Naive thymus-derived CD8-positive, alpha-beta T cell (primary cell): ENCODE measurements at places on chromosomes 12 and 14.
A peak's percentile ranks its signal among the peaks of the same experiment; 100 is the strongest.

GRCh38 chr14:23615856-23616255 lies 20.3 kb upstream of the DHRS2 start:
- no peak for DNase-seq
- H3K4me1 ChIP-seq = peaks cover 16% of the 10 kb centered on the region
- no peaks in the 10 kb centered on the region for H3K27me3 ChIP-seq
- no peak overlapping the region for H3K27ac ChIP-seq
- H3K36me3 ChIP-seq = no peaks in the 10 kb centered on the region

GRCh38 chr14:81829447-81829846 lies 295.8 kb upstream of the SEL1L start:
- H3K4me3 ChIP-seq = no peak overlapping the region
- H3K4me1 ChIP-seq = no peaks in the 10 kb centered on the region
- no peak overlapping the region for H3K27ac ChIP-seq
- no peaks in the 10 kb centered on the region for H3K36me3 ChIP-seq
- DNase-seq = peak; percentile 5

- H3K27me3 ChIP-seq = peaks cover 22% of the 10 kb centered on the region
- H3K4me1 ChIP-seq = peaks cover 6% of the 10 kb centered on the region
- H3K36me3 ChIP-seq = no peaks in the 10 kb centered on the region
- no peak for DNase-seq
- no peak overlapping the region for H3K4me3 ChIP-seq
- no peak overlapping the region for H3K27ac ChIP-seq
Observed at GRCh38 chr12:29561664-29562071, 64.2 kb upstream of the OVCH1 start.

DNA sequence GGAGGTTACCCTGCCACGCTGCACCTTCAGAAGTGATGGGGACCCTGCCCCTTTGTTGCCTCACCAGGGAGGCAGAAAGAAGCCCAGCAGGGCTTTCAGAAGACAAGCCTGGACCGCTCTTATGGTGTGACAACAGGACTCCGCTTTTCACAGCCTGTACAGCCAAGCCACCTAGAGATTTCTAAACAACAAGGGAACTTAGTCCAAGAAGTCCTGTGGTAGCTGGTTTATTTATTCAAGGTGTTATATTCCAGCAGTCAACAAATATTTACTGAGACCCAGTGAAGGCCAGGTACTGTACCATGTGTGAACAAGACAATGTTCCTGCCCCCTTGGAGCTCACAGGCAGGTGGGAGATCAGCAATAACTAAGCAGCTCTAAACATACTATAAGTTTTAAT lies 4.0 kb upstream of the TMEM229B start:
- H3K27ac ChIP-seq = no peak overlapping the region
- H3K4me3 ChIP-seq = no peak overlapping the region
- no peaks in the 10 kb centered on the region for H3K36me3 ChIP-seq
- H3K4me1 ChIP-seq = peaks cover 15% of the 10 kb centered on the region
- DNase-seq = no peak
- H3K27me3 ChIP-seq = no peaks in the 10 kb centered on the region

DNA sequence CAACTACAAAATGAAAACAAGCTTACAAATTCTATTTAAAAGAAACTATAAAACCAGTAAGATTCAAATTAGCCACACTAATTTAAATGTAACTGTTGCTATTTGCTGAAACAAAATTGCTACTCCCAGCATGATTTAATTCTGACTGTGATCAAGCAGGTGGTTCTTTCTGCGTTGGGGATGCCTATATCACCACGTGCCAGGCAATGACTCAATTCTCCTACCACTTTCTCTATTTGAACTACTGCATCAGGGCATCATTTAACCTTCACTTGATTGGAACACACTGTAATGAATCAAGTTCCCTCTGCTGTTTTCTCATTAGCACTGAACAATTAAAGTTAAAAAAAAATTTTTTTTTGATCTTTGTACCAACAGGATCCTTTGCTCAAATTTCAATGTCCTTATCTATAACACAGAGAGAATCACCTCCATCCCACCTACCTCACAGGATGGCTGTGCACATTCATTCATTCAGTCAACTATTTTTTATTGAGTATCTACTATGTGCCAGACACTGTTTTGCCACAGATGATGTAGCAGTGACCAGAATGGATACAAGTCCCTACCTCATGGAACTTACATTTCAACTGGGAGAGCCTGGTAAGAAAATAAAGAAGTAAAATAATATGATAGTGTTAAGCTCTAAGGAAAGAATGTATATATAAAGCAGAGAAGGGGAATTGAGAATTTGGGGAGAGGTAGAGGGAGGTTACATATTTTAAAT lies 8.0 kb upstream of the ACTN1 start:
- DNase-seq = no peak
- H3K27me3 ChIP-seq = no peaks in the 10 kb centered on the region
- peak overlapping the region; percentile 70 for H3K27ac ChIP-seq
- H3K4me1 ChIP-seq = peaks cover 15% of the 10 kb centered on the region
- no peaks in the 10 kb centered on the region for H3K36me3 ChIP-seq
- H3K4me3 ChIP-seq = no peak overlapping the region

DNA sequence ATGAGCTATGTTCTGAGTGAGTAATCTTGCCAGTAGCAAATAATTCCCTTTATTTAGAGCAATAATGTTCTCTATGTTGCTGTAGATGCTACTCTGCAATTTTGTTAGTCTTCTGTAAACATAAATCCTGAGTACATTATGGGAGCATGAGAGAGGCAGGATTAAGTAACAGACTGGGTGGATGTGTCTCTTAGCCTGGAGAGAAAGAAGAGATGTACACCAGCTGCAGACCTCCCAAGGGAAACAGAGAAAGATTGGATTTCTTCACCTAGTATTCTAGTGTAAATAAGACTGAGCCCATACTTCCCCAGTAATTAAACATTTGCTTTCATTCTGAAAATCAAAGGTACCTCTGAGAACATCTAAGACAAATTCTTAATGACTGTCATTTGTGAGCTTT lies 564.0 kb downstream of the TRHDE start:
- no peaks in the 10 kb centered on the region for H3K4me1 ChIP-seq
- DNase-seq = no peak
- H3K36me3 ChIP-seq = no peaks in the 10 kb centered on the region
- H3K4me3 ChIP-seq = no peak overlapping the region
- H3K27me3 ChIP-seq = no peaks in the 10 kb centered on the region
- no peak overlapping the region for H3K27ac ChIP-seq

GRCh38 chr14:99716091-99716849 lies 32.2 kb downstream of the CYP46A1 start:
- peaks cover 21% of the 10 kb centered on the region for H3K27me3 ChIP-seq
- no peaks in the 10 kb centered on the region for H3K36me3 ChIP-seq
- H3K4me3 ChIP-seq = no peak overlapping the region

DNA sequence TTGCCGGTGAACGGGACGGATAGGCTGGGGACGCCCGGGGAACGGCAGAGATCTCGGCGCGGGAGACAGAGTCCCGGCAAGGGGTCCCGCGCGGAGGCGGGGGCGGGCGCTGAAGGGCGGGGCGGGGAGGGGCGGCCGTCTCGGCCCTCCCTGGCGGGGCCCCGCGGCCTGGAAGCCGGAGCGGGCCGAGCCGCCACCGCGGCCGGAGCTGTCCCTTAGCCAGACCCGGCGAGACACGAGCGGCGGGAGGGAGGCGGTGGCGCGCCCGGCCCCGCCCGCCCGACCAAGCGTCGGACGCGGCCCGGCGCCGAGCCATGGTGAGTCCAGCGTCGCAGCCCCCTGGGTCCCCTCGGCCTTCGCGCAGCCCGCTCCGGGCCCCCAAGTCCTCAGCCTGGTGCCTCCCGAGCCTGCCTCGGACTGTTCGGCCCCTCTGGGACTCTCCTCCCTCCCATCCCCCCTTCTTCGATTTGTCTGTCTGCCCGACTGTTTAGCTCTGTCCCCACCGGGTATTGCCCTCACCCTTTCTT lies at the start of gene ARHGEF40:
Gene ARHGEF40 (plus strand): TSS at position 222 of the 527 bp plus-strand sequence. CDS start 93 bp downstream, at position 315.
- no peaks in the 10 kb centered on the region for H3K36me3 ChIP-seq
- H3K4me3 ChIP-seq = peak within 1 kb of the TSS; percentile 85

GRCh38 chr12:14284184-14284722 lies 81.2 kb upstream of the ATF7IP start:
- H3K4me1 ChIP-seq = no peaks in the 10 kb centered on the region
- no peaks in the 10 kb centered on the region for H3K27me3 ChIP-seq
- no peak overlapping the region for H3K27ac ChIP-seq
- DNase-seq = no peak
- no peaks in the 10 kb centered on the region for H3K36me3 ChIP-seq
- H3K4me3 ChIP-seq = no peak overlapping the region
